ENCODE measurements at places on chromosomes 13 and 19.
A peak's percentile ranks its signal among the peaks of the same experiment; 100 is the strongest.

GRCh38 chr13:32905864-32906180, 110.4 kb upstream of the KL start:
- DNase-seq, result no peak

DNA sequence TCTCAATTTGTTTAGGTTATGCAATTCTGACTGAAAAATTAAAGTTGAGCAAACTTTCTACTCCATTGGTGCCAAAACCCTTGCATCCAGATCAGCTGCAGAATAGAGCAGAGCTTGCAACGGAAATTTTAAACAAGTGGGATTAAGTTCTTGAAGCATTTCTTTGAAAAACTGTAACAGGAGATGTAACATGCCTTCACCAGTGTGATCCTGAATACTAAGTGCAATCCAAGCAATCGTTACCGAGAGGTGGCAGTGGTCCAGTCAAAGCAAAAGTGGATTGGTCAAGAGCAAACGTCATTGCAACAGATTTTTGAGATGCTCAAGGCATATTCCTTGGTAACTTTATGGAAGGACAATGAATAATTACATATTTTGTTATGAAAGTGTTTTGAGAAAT, 841.1 kb upstream of the SLITRK5 start:
- no peak for DNase-seq

- DNase-seq, result no peak
Observed at GRCh38 chr13:75258159-75258782, 223.7 kb downstream of the TBC1D4 start.

DNA sequence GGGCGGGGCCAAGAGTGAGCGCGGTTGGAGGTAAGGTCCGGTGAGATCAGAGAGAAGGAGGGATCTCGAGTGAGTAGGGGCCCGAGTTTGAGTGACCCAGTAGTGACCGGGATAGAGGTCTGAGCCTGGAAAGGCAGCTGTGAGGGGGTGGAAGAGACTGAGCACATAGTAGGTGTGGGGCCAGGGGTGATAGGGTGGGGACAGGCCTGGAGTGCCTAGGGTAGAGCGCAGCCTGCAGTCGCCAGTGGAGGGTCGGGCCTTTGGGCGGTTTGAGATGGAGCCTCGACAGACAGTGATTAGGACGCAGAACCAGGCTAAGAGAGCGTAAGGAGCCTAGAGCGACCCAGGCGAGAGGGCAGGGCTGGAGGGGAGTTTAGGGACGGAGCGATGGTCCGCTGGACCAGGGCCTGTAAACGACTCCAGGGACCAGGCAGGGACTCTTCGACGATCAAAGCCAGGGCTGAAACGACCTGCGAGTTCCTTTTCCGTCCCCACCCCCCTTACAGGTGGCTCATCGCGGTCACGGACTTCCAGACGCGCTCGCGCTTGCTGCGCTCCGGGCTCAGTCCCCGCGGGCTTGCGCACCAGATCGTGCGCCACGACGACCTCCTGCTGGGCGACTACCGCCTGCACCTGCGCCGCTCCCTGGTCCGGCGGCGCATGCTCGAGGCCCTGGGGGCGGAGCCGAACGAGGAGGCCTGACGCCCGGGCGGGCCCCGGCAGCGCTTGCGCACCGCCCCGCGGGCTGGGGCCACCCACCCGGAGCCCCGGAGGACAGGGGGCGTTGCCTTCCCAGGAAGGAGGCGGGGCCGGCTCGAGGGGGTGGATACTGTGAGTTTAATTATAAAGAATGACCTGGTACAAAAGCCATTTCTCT, 9.4 kb downstream of the C19orf81 start:
- no peak for DNase-seq

DNA sequence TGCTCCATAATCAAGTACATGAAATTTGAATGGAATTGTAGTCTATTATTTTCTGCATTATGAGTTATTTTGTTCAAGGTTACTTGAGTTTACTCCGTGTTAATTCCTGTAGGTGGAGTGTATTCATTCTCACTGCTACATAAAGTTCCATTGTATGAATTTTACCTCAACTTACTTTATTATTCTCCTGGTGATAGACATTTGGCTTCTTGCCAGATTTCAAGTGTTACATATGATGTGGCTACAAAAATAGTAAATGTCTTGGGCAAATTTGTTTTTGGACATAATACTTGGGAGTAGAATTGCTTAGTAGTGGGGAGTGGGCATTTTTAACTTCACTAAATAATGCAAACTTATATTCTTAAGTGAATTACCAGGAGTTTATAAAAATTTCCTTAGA, 328.9 kb downstream of the SHISA2 start:
- no peak for DNase-seq

GRCh38 chr13:45063261-45063860, 56.9 kb upstream of the GTF2F2 start:
- no peak for DNase-seq

- DNase-seq, result no peak
Observed at GRCh38 chr19:17719730-17720400, 585 bp downstream of the MAP1S start.

DNA sequence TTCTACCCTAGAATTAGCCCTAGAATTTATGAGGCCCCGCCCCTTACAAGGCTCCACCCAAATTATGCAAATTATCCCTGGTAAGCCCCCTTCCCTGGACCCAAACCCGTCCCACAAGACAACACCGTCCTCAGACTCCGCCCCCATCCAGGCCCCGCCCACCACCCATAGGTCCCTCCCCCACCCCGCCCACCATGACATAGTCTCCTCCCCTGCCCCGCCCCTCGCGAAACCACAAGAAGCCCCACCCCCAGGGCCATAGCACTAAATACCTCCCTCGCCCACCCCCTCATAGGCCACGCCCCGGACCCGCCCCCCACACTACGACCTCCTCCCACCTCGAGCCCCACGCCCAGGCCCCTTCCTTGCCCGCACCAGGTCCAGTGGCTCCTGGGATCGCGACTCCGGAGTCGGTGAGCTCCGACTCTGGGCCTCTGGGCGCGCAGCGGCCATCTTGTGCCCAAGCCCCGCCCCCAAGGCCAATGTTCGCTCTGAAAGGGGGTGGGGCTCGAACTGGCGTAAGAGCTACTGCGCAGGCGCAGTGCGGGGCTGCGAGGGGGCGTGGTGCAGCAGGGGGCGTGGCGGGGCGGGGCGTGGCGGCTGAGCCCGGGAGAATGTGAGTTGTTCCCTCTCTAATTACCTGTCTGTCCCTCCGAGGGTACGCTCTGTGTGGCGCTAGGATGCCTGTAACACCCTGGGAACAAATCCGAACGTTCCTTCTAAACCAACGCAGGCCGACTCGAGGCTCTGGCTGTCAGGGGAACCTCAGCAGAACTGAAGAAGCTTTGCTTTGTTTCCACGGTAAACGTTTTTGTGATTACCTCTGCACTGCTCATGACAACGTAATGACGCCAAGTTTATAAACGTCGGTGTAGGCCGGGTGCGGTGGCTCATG, at the start of gene ZNF784:
Gene ZNF784, minus strand, starts transcription at position 458 of the 895 bp plus-strand sequence. Its CDS starts 5 bp downstream, at position 453.
- DNase-seq, result peak; percentile 82

DNA sequence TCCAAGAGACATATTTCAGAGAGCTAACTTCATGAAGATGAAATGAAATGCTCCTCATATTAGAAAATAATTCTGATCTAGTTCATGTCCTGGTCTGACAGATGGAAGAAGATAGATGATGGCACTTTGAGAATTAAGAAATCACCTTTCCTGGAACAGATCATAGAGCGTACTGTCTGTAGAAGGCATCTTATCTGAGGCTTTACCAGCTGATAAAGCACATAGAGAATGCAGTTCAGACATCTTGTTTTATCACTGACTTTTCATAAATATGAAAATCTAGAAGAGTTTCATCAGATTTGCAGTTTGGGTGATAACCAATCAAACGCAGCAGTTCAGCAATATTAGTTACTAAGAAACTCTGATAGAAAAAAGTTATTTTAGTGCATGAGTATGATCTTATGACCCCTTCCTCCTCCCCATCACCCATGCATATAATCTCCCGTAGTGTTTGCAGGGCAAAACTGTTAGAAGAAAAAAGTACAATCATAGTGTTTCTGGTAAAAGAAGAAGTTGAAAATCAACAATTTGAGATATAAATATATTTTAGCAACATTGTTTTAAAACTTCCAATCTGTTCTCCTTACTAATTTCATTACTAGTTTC, 585.2 kb downstream of the PCDH9 start:
- no peak for DNase-seq

GRCh38 chr19:6087074-6087571, 23.2 kb downstream of the RFX2 start:
- no peak for DNase-seq

- no peak for DNase-seq
Observed at GRCh38 chr19:517721-518597, 10.7 kb downstream of the TPGS1 start.

DNA sequence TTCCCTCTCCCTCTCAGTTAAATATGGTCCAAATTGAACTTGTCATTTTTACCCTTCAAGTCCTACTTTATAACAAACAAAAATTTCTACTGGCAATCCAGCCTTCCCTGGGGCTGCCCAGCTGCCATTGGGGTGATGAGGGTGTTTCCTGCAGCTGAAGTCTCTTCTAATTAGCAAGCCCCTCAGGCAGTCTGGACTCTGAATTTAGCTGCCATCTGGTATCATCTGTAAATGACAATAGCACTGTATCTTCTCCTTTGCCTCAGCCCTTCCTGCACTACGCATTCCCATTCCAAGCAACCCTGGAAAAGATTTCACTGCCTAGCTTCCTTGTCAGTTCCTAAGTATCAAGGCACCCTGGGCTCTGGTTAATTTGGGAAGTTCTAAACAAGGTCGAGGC, 331.1 kb upstream of the KLF12 start:
- DNase-seq, result no peak

DNA sequence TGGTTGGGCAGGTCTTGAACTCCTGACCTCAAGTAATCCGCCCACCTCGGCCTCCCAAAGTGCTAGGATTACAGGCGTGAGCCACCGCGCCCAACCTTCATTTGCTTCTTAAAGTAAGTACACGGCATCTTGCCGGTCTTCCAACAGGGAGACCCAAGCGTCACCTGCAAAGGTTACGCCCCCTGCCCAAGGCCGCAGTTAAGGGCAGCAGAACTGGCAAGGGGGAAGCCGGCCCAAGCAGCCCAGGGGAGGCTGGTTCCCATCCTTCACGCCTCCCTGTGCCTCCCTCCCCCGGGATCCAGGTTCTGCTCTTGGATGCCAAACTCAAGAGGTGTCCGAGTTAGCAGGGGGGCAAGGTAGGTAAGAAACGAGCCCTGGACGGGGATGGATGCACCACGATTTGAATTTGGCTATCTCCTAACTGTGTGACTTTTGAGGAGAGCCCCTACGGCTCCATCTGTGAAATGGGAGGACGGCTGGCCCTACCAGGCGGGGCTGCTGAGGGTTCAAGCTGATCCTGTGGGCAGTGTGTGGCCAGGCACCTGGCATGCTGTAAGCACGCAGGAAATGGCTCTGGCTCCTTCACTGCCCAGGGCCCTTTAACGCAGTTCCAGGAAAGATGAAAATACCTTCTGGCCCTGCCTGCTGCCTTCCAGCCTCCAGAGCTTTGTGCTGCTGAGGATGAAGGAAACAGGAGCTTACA, 9.0 kb downstream of the RFX1 start:
- DNase-seq, result no peak

GRCh38 chr13:29434217-29434945, 161.1 kb downstream of the SLC7A1 start:
- DNase-seq, result no peak

GRCh38 chr13:106151056-106151699, 384.3 kb downstream of the EFNB2 start:
- no peak for DNase-seq

DNA sequence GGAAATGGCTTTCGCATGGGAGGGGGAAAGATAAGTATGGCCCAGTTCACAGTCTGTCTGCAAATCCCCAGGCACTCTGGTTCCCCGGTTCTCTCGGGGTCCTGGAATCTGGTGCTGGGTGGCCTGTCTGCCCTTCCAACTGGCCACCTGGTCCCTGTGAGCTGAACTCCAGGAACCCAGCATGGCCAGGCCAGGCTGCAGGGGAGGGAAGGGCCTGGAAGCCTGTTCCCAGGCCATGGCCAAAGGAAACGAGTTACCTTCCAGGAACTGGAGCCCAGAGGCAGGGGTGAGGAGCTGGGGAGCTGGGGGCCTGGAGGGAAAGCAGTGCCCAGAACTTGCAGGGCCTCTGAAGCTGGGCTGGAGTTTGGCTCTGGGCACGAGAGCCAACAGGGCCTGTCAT, 19.1 kb upstream of the PNMA8C start:
- no peak for DNase-seq

DNA sequence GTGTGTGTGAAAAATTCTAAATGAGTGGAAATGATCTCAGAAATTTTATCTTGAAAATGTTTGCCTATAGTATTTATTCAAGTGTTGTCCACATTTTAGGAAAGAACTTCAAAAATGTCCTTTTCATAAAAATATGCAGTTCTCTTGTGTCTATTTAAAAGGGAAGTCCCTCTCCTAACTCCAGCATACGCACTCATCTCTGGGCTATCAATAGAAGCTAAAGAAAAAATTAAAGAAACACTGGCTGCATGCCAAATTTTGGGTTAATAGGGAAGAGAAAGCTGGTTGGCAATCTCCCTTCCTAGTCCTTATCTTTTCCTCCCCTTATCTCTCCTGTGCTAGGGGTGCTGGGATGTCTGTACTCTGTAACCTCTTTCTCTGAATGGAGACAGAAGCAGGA, 313.3 kb downstream of the ENOX1 start:
- no peak for DNase-seq

DNA sequence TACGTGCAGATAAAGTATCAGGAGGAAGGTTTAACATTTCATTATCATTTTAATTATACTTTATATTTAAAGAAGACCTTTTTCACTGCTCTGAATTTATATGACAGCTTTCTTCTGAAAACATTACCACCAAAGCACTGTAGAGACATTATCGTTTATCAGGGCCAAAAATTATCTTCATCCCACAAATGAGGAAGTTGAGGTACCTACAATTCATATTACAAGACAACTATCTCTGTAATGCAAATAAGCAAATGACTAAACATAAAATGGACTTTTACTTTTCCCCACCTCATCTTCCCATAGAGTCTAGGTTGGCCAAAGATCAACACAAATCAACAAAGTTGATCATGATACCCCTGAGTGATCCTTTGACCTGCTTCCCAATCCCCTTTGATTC, 30.9 kb upstream of the SMAD9 start:
- DNase-seq, result no peak

GRCh38 chr19:57558525-57558924, 1.1 kb downstream of the ZNF550 start:
- no peak for DNase-seq

- peak; percentile 19 for DNase-seq
Observed at GRCh38 chr19:44025217-44025936, at the start of gene ZNF222. TSS of gene ZNF222 (plus strand) at chr19:44025379. CDS start at chr19:44025437, 58 bp downstream.

DNA sequence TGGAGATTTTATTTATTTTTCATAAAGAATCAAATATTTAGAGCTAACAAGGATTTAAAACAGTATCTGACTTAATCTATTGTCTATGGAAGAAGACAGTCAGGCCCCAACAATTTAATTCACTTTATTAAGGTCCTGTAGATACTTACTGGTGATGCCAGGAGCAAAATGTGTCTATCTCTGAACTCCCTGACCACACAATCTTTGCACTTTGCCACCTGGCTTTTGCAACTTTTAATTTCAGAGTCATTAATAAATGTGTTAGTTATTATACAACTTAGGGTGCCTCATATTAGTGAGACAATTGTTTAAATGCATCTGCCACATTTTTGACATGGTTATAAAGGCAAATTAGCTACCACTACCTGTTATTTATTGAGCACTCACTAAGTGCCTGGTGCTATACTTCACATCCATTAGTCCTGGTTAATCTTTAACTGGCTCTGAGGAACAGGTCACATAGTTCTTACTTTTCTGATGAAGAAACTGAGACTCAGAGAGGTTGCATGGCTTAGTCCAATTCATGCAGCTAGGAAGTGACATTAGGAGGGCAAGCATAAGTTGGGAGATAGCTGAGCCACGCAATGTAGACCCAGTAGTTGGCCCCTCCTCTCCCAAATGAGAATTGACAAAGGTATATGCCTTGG, 297.9 kb downstream of the DCT start:
- DNase-seq, result no peak

All from NCI-H1436 treated with DMSO at 0.1 percent for 48 hours (cell line).